Activated gamma-delta T cell treated with Interleukin-2 at 50 U/mL for 16 hours (primary cell): ENCODE measurements at places on chromosomes 5 and 9.
A peak's percentile ranks its signal among the peaks of the same experiment; 100 is the strongest.

DNA sequence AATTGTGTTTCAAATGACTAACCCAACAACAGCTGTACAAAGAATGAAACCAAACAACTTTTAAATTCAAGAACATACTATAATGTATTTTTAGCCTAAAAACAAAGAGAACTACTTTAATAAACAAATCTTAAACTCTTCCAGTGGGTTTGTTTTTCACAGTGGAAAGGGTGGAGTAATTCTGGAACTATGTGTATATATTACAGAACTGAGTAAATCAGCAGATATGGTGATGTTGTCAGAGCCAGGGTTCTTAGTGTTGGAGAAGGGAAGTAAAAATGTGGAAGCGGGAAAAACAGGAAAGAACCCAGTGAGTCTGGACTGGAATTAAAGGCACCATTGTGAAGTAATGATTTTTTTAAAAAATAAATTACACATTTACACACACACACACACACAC is 144.9 kb downstream of the CDK5RAP2 start:
- DNase-seq: no peak

GRCh38 chr9:112242147-112242804 is 67.2 kb upstream of the SUSD1 start:
- no peak for DNase-seq

GRCh38 chr9:125508249-125508648 is 198.8 kb downstream of the MAPKAP1 start:
- DNase-seq: no peak

DNA sequence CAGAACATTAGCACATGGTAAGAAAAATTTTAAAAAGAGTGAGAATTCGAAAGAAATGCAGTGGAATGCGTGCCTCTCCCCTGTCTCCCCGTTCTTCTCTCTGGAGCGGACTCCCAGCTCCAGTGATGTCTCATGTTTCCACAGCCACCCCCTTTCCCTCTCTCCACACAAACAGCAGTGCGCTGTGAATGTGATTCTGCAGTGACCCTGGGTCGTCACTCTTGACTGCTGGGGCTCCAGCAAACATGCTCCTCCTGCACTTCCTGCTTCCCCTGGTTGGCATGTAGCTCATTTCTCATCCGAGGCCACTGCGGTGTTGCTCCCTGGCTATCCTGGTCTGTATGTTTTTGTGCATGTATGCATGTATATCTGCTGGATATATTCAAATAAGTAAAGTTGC is 13.3 kb downstream of the PHF2 start:
- no peak for DNase-seq

GRCh38 chr5:137072361-137073115 is 426.6 kb downstream of the SPOCK1 start:
- DNase-seq: no peak

DNA sequence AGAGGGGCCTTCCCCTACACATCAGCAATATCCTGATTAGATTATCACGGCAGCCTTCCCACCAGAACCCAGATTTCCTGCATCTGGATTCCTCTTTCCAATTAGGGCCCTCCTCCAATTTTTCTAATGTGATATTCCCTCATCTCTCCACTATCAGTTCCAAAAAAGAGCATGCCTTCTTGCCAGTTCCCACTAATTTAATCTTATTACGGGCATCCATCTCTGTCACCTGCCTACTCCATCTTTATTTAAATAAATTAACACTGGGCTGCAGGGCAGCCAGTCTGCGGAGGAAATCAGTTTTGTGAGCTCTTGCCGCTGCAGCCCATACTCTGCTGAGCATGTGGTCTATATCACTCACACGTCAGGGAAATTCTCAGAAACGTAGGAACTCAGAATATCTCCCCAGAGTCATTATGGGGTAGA is 16.6 kb upstream of the FBP2 start:
- DNase-seq: no peak

DNA sequence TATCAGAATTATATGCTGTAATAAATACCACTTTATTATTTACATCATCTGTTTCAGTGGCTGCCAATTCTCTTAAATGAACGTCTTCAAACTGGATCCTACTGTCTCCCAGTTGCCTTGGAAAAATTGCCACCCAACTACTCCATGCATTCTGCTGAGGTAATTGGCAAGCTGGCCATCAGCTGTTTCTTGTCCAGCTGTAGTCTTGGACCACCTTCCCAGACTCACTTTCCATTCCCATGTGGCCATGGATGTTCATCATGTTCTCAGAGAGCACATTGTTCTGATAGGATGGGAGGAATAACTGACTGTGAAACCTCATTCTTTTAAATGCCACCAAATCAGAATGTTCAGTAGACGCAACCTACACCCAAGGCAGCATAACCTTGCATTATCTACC is 157.5 kb downstream of the DOCK8 start:
- DNase-seq: no peak

- DNase-seq: no peak
These were observed 61.5 kb downstream of the MEIKIN start for GRCh38 chr5:131883984-131884383.

GRCh38 chr5:75717082-75717922 is at the start of gene POC5:
TSS of gene POC5 (minus strand) at chr5:75717437. CDS start at chr5:75712937, 4,500 bp downstream.
- DNase-seq: peak; percentile 98

DNA sequence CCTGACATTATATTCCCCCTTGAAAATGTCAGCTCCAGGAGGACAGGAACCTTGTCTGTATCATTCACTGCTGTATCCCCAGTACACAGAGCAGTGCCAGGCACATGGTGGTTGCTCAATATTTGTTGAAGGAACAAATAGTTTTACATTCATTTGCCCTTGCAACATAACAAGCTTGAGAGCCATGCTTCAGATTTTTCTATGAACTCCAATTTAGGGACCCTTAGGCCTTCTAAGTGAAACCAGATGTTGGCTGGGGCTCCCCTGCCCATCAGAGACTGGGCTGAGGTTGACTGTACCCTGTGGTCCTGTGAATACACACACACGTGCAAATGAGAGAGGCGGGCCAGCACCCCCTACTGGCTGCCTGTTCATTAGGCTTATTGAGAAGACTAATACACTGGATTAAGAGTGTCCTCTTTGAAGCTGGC is 214.9 kb upstream of the WWC1 start:
- no peak for DNase-seq

GRCh38 chr5:141547488-141547887 is 58.6 kb downstream of the PCDHGC5 start:
- no peak for DNase-seq

DNA sequence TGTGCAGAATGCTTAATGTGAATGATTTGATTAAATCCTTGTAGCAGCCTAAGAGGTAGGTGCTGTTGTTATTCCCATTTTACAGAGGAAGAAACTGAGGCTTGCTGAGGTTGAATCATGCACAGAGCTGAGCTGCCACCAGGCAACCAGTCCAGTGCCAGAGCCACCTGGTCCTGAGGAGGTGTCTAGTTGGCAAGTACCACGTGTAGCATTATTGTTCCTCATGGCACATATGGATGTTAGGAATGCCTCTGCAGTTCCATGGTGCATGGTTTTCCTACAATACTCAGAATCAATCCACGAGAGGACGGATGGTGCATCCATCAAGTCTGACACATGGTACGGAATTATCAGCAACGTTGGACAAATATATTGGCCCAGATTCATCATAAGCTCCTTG is 8.9 kb downstream of the UBE2QL1 start:
- DNase-seq: no peak

- no peak for DNase-seq
These were observed 443.8 kb upstream of the CYLC2 start for GRCh38 chr9:102551346-102551745.

DNA sequence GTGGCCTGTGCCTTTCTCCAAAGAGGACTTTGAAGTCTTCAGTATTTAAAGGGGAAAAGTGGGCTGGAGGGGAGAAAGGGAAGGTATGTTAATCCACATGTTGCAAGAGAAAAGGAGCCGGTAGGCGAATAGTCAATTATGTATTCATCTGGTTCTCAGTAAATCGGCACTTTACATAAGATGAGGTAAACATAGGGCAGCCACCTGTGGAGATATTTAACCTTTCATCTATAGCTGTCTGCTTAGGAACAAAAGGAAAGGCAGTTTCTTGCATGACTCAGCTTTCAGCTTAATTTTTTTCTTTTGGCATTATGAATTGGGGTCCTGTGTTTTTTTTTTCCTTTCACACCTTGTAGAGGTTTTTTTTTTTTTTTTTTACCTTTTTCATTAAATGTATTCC is 42.2 kb downstream of the FGD3 start:
- no peak for DNase-seq

DNA sequence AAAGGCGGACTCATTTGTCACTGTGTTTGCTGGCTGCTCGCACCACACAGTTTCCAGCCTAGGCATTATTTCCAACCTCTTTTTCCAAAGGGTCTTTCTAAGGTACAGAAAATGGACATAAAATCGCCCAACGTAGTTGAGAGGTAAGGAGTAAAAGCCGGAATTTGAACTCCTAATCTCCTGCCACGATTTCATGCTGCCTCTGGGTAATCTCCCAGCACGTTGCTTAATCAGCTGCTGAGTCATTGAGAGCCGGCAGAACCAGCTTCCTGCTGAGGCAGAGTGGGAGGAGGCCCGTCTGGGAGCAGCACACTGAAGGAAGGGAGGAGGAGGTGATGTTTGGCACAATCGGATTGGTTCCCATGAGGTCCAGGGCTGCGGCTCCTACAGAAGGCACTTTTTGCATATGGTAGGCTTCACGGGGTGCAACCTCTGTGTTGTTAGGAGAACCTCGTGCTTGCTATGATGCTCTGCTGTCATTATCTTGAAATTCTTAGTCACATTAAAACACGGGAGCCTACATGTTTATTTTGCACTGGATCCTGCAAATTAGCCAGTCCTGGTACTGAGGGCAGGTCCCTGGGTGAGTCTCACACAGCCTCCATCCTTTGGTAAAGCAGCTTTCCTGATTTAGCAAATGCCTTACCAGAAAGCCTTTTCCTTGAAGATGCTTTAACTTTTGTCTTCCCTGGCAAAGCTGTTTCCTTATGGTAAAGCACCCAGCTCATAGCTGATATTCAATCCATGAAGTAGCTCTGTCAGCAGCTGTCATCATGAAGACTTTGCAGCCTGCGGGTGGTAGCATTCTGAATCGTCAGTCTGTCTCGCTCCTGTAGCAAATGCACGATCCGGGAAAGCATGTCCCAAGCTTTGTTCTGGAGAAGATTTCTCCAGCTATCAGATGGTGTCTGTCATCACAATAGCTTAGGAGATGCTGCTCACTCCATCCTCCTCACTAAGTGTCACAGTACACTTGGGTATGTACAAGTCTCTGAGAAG is 191.6 kb upstream of the MSX2 start:
- no peak for DNase-seq

GRCh38 chr5:97363577-97363976 is 180.5 kb upstream of the RIOK2 start:
- DNase-seq: no peak

GRCh38 chr5:131773805-131774204 is 23.0 kb downstream of the FNIP1 start:
- no peak for DNase-seq

DNA sequence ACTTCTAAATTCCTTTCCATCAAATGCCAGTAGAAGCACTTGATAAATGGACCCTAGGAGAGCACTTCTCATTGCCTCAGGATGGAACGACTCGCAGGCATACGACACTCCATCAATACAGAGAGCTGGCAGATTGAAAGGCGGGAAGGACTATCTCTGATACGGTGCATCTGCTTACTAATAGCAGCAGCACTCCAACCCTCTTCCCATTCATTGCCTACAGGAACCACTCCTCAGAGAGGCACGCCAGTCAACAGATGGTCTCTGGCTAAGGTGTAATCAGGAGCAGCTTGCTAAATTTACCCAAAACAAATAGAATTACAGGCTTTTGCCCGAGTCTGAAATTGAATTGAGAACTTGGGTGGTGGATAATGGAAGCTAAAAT is 168.1 kb downstream of the EFNA5 start:
- DNase-seq: no peak

GRCh38 chr5:43301653-43302091 is 11.5 kb downstream of the HMGCS1 start:
- no peak for DNase-seq

DNA sequence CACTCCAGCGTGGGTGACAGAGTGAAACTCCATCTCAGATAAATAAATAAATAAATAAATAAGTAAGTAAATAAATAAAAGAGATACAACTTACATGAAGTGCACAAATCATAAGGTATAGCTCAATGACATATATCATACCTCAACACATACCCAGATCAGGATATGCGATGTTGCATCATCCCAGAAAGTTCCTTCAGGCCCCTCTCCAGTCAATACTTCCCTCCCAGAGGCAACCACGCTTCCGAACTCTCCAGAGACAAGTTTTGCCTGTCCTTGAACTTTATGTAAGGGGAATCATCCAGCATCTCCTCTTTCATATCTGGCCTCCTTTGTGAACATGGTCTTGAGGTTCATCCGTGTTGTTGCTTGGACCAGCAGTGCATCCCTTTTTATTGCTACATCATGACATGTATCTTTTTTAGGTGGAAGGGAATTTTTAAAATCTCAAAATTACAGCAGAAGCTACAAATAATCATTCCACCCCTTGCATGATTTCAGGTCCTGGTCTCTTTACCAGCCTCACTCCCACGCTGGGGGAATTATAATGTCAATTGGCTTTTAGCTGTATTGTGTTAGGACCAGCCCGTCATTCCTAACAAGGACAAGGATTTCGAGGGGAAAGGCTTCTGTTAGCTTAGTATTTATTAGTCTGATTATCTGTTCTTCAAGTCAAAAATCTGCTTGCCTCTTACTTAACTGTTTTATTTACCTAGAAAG is 32.9 kb upstream of the AOPEP start:
- DNase-seq: no peak

DNA sequence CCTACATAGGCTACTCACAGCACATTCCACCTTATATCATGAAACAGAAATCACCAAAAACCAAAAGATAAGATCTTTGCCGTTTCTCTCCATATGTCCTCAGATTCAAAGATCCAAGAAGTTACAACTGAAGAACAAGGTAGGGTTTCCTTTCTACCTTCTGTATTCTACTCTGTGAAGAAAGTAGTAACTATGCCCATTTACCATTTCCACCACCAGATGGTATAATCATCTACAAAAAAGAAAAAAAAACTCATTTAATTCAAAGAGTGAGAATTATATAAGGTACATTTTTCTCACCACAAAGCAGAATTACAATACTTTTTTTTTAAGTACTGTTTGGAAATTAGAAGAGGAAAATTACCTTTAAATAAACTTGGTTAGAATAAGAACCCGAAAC is 172.6 kb upstream of the PTGER4 start:
- DNase-seq: no peak

GRCh38 chr5:107607671-107608345 is 62.9 kb downstream of the EFNA5 start:
- DNase-seq: no peak

- DNase-seq: no peak
These were observed 3.9 kb downstream of the SEPTIN8 start for GRCh38 chr5:132773114-132773513.
